ENCODE measurements at places on chromosomes 1 and 21.

DNA sequence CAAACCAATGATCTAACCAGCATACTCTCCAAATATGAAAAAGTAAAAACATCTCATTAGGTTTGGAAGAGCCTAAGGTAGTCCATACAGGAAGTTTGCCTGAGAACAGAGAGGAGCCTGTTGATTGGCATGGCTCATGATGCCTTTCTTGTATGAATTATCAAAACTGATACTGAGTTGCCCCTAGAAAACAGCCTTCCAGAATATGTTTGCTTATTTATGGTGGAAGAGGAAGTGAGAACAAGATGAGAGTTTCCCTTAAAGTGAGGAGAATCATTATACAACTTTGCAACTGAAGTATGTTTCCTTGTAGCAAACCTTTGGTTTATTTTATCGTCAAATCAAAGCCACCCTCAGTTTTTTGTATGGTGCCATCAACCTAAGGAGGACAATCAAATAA is 23.8 kb upstream of the KIAA1614 start:
- DNase-seq = no peak

GRCh38 chr21:44732263-44732662 is 20.9 kb upstream of the TSPEAR start:
- no peak for DNase-seq

- DNase-seq = peak; percentile 27
Measured at GRCh38 chr1:234901491-234902049, 227.1 kb downstream of the TOMM20 start.

GRCh38 chr1:64223329-64224151 is 20.1 kb downstream of the UBE2U start:
- DNase-seq = peak; percentile 39

DNA sequence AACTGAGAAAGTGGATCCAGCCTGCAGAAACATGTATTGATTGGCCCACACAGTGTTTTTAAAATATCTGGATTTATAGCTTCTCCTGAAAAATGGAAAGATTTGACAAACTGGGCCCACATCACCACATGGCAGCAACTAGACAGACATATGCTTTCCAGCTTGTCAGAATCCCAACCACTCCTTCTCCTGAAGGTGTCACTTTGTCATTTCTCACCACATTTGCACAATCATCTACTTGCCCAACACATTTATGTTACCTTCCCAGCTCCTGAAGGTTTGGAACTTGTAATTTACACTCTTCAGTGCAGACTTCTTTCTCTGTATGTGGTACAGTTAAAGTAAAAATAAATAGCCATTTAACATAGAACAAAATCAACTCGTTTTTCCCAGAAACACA is 126.1 kb upstream of the KIAA1614 start:
- no peak for DNase-seq

Measured in HTR-8/SVneo (cell line).